Epithelial cell of proximal tubule (primary cell): ENCODE measurements at places on chromosomes 4 and X. TPM values are rescaled to one million over a fixed set of nuclear protein-coding genes. Genes with fewer than 3 reads are reported as not detected.

The NSG1 gene
- total RNA-seq, result 1.6 and 3.2 TPM in 2 replicates

The KIT gene
- 0.12 and 0.22 TPM in 2 replicates for total RNA-seq

The VCX gene
- total RNA-seq, result not detected in 2 replicates

The UGT2A1 gene
- total RNA-seq, result not detected in 2 replicates

The SSX1 gene
- not detected in 2 replicates for total RNA-seq

The GAGE12E gene
- not detected in 2 replicates for total RNA-seq
